Activated naive CD8-positive, alpha-beta T cell treated with anti-CD3 and anti-CD28 coated beads, Interleukin-2, amount 50 U/mL, for 16 hours (primary cell): ENCODE measurements at places on chromosomes 16 and 17.

DNA sequence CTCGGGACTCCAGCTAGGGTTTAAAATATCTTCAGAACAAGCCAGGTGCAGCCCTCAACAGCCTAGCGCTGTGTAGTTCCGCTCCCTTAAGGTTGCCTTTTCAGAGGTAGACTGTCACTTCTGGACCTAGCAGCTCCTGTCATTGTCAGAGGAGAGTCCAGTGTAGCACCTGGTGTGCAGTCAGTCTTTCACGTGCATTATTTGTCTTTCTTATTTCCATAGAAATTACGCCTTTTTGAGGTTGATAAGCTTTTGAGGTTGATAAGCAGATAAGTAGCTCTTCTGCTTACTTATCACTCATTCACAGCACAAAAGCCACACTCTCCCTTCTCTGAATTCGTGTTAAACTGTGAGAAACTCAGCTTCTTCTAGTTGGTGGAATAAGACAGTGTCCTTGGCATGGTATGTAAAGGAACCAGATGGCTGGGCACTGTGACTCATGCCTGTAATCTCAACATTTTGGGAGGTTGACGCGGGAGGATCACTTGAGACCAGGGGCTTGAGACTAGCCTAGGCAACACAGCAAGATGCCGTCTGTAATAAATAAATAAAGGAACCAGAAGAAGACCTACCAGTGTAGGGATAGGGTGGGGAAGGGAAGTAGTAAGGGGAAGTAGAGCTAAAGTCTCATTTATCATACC is 10.2 kb downstream of the EEF2K start:
- DNase-seq: no peak

DNA sequence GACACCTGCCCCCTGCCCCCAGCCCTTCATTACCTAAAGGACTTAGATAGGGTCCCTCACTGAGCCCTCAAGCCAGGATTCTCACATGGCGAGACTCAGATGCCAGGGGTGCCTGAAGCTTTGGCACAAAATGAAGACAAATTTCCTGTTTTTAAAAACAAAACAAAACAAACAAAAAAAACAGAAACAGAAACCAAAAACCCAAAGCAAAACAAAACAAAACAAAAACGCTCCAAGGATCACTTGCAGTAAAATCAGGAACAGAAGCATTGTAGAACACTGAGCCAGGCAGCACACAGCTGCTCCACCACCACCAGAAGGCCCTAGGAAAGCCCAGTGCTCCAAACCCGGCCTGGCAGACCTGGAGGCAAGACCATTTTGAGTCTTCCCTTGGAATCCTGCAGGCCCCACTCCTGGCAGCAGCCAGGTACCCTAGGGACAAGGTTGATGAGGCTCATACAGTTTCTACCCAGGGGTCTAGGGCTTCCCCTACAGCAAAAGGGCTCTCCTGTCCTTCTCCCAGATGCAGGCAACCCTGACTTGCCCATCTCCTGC is 20.8 kb downstream of the MYO18A start:
- no peak for DNase-seq

GRCh38 chr16:77234611-77235010 is 35.4 kb downstream of the SYCE1L start:
- no peak for DNase-seq

DNA sequence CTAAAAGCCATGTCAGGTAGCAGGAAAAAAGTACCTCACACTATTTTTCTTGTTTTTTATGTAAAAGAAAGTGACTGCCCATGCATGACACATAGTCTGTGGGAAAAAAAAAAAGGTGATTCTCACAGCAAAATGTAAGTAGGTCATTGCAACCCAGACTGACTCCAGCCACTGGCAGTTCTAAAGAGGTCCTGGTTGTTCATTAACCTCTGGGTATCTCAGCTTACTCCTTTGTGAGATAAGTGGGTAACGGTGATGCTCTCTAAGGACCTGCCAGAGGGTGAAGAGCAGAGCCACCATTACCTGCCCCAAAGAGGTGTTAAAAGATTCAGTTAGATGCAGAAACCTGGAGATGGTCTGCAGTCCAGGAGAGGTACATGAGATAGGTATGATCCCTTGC is 531.9 kb downstream of the GRIN2A start:
- DNase-seq: no peak

DNA sequence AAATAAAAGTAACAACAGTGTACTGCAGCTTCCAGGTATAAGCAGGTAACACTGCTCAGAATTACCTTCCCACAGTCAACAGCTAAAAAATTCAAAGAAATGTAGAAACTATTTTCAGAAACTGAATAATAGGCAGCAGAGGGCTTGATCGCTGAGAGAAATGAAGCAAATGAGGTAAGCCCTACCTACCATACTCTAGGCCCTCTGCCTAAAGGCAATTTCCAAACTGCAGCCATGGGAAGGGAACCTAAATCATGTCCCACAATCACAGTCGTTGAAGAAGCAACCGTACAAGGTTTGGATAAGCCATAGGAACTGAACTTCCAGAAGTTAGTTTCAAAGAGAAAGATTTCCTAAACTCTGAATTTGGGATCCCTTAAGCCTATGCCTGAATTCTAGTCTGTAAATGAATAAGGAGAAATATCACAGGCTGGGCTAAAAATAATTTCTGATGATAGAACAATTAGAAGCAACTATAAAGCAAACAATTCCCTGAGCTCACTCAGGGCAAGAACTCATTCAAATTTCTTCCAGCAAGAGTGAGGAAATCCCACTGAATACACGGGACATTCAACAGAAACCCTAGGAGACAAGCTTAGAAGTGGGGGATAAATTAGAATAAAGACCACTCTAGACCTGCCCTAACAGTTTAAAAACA is 24.5 kb downstream of the NCOR1 start:
- no peak for DNase-seq

DNA sequence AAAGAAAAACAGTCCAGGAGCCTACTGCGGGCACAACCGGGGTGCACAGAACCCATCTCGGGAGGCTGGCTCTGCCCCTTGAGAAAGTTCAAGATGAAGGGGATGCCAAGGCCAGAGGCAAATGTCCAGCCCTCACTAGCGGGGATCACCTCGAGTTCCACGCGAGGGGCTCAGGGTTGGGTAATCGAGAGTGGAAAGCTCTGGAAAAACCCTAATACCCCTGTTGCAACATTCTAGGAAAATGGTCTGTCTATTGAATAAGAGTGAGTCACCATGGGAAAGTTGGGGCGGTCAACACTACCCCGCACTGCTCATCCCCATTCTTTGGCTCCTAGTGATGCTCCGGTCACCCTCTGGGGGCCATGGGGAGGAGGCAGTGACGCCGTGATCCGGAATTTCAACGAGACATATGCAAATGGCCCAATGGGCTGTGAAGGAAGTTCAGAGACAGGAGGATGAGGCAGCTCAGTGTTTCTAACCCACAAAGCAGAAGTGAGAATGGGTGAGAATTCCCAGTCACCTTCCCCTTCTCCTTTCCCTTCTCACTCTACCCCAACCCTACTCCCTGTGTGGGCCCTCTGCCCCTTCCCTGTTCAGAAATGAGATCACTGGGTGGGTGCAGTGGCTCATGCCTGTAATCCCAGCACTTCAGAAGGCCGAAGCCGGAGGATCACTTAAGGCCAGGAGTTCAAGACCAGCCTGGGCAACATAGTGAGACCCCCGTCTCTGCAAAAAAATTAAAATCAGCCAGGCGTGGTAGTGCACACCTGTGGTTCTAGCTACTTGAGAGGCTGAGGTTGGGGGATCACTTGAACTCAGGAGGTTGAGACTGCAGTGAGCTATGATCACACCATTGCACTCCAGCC is 22.4 kb downstream of the SOCS3 start:
- no peak for DNase-seq
